ENCODE measurements at places on chromosomes 12 and 14.
A peak's percentile ranks its signal among the peaks of the same experiment; 100 is the strongest.

DNA sequence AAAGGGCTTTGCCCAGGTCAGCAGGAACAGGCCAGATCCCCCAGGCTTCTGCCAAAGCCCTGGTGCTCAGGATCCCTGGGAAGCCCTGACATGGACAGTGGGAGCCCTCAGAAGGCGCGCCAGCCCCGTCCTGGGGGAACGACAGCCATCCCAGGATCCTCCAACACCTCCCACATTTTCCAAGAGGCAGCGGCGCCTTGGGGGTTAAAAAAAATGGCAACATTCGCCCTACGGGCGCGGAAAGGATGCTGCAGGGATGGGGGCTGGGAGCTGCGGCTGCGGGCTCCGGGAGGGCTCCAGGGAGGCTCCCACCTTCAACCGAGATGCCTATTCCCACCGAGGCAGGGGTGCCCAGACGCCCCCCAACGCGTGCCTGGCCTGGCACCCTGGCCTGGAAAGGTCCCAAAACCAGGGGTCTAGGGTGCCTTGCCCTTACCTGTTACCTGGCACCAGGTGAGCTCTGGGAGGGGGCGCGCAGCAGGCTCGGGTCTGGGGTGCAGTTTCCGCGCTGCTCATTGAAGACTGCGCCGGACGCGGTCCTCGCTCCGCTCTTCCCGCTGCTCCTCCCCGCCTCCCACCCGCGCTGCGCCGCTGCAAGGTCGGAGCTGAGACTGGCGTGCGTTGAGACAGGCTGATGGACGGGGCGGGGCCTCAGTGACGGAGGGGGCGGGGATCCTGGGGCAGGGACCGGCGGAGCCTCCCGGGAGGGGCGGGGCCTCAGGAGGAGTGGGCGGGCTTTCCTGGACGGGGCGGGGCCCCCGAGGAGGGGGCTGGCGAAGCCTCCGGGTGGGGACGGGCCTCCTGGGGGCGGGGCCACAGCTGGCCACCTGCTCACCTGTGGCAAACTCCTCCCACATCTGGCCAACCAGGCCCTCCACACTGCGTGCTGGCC is at the start of gene ABCB9:
ABCB9 (minus strand) TSS at position 613 of the 892 bp plus-strand sequence. CDS start 6,228 bp downstream, outside the sequence.
- DNase-seq = peak; percentile 91

DNA sequence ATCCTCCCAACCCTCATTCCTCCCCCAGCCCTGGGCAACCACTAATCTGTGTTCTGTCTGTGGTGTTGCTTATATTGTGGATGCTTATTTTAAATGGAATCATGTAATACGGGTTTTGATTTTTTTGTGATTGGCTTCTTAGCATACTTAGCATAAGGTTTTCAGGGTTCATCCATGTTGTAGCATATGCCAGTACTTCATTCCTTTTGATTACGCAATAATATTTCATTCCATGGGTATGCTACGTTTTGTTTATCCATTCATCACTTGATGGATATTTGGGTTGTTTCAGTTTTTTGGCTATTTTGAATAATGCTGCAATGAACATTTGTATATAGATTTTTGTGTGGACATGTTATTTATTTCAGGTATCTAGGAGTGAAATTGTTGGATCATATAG is 82.9 kb downstream of the TSPAN9 start:
- DNase-seq = no peak

DNA sequence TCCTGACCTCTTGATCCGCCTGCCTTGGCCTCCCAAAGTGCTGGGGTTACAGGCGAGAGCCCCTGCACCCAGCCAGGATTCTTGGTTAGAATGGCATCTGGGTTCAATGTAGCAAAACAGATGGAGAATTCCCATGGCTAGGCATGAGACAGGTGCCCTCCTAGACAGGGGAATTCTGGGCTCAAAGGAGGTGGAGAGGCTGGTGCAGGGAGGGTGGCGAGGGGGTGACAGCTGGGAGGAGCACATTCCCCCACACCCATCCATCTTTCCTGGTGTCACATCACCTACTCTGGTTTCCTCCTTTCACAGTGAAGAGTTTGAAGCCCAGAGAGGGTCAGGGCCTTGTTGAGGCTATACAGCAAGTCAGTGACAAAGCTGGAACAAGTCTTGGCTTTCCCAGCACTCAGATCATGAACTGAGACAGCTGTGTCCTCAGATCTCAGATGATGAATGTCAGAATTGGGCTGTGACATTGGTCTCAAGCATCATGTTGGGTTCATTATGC is 2.8 kb downstream of the SERPINA1 start:
- DNase-seq = no peak

DNA sequence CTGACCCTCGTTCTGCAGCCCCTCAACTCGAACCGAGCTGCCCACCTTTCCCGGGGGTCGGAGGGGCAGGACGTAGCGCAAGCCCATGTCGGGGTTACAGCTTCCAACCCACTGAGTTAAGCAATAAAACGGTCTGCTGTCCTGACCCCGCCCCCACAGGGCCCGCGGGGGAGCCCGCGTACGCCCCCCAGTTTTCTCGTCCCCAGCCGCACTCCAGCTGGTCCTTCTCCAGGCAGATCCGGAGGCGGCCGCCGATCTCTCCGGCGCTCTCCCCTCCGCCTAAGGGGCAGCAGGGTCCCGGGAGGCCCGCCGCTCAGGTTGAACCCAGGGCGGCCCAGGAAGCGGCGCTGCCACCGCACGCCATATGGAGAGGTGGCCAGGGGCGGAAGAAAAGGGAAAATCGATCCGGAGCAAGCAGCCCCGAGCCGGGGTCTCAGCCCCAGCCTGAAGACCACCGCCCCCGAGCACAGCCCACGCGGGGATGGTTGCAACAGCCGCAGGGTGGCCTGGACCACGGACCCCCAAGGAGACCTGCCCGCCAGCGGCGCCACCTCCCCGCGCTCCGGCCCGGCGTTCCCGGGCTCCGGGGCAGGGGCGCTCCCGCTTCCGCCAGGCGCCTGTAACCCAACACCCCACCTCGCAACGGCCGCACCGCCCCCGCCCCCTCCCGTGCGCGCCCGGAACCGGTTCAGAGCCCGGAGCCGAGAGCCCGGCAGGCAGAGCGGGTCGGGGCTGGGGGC is 760 bp downstream of the ACTN1 start:
- peak; percentile 50 for DNase-seq

- peak; percentile 42 for DNase-seq
Observed at GRCh38 chr12:124758266-124759220, 105.1 kb downstream of the SCARB1 start.

DNA sequence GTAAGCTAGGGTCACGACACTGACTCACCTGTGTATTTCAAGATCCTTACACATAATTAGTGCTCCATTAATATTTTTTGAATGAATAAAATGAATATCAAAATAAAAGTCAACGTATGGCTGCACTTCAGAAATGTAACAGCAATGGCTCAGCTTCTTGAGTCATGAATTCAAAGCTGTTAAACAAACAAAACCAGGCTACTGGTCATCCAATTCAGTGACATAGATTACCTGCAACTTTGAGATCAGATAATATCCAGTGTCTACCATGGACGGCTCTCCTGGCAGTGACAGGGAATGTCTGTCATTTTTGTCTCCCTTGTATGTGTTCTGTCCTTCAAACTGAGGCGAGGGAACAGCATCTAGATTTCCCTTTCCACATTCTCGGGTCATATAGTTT is 225.6 kb downstream of the EFCAB11 start:
- DNase-seq = peak; percentile 43

- no peak for DNase-seq
Observed at GRCh38 chr14:31678421-31679249, 117.4 kb downstream of the NUBPL start.

DNA sequence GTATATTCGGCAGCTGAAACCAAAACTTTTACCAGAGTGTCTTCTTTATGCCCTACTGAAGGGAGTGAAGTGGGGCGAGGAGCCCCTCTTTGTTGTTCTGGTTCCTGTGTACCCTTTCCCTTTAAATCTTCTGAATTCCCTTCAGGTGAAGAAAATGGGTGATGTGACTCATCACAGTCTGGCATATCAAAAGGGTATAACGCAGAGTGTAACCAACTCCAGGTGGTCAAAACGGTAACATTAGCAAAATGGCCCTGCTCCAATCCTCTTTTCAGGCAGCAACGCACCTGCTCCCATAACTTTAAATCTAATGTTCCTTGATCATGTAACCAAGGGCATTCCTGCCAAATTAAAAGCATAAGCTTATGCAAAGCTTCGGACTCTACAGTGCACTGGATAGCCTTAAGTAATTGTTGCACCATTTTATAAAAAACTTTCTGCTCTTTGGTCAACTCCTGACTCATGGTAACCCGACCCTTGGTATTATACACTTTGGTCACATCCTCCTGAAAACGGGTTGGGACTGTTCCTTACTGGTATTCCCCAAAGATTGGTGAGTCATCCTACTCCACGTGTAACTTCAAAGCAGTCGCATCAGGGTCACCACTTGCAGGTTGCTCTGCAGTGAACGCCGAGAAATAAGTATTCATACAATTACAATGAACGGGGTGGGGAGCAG is 83.1 kb downstream of the KCNMB4 start:
- DNase-seq = peak; percentile 21

- no peak for DNase-seq
Observed at GRCh38 chr12:93299262-93299846, 78.4 kb upstream of the NUDT4 start.

- no peak for DNase-seq
Observed at GRCh38 chr12:53186745-53187144, 6.0 kb upstream of the CSAD start.

GRCh38 chr14:23617539-23617938 is 18.6 kb upstream of the DHRS2 start:
- no peak for DNase-seq

- no peak for DNase-seq
Observed at GRCh38 chr12:57735952-57736740, 2.4 kb downstream of the AGAP2 start.

DNA sequence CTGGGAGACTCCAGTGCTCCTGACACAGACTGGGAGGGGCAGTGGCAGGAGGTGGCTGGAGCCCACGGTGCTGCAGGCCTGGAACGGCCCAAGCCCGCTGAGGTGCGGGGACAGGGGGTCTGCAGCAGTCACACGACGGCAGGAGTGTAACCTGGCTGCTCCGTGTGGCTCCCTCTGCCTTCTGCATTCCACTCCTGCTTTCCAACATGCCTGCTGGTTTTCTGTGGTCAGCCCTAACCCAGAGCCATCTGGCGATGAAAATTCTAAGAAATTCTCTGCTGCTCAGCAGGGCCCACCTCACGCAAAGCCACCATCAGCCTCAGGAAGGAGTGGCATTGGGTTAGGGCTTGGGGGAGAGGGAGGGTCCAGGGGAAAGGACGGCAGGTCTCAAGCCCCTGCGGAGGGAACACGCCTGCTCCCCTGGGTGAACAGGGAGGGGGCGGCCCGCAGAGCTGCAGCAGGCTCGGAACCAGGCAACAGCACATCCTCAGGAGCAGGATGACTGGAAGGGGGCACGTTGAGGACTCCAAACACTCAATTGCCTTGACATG is 5.0 kb upstream of the FBRSL1 start:
- no peak for DNase-seq

DNA sequence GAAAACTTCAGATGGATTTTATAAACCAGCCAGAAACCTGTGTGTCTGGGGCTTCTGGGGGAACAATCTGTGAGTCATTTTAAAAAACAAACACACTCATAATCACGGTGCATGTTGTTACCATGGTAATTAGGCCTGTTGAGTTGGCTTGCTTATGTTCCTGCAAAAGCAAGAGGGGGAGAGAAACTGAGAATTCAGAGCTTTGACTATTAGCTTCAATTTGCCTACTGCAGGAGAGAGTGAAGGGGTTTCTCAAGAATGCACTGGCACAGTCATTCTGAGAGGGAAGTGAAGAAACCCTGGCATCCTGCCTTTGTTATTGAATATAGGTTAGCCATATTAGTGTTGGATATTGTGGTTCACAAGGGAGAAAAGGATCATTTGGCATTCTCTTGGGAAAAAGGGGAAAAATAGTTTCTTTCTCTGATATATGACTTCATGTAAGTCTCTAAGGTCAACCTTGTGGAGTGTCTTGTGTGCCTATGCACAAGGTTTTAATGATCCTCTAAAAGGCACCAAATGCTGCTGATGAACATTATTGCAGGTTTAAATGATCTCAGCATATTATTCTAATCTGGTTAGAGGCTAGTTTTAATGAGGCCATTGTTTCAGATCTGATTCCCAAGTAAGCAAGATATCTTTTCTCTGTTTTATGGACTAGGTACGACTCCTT is 12.9 kb downstream of the GNG2 start:
- peak; percentile 87 for DNase-seq

DNA sequence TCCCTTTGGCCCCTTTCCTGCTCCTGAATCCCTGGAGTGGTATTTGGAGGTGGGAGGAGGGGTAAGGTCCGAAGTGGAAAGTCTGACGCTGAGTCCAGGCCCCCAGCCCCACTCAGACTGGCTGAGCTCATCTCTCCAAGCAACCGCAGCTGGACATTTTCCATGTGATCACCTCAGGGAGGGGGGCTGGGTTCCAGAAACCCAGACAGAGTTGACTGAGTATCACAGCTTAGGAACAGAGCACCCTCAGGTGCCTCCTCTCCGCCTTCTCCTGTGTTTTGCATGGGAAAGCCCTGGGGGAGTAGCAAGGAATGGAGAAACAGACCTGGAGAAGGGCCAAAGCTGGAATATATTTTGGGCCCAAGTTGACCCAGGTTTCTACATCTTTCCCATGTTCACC is 8.0 kb upstream of the ITGA5 start:
- no peak for DNase-seq

- DNase-seq = peak; percentile 75
Observed at GRCh38 chr12:113196990-113197389, 11.5 kb downstream of the RITA1 start.

DNA sequence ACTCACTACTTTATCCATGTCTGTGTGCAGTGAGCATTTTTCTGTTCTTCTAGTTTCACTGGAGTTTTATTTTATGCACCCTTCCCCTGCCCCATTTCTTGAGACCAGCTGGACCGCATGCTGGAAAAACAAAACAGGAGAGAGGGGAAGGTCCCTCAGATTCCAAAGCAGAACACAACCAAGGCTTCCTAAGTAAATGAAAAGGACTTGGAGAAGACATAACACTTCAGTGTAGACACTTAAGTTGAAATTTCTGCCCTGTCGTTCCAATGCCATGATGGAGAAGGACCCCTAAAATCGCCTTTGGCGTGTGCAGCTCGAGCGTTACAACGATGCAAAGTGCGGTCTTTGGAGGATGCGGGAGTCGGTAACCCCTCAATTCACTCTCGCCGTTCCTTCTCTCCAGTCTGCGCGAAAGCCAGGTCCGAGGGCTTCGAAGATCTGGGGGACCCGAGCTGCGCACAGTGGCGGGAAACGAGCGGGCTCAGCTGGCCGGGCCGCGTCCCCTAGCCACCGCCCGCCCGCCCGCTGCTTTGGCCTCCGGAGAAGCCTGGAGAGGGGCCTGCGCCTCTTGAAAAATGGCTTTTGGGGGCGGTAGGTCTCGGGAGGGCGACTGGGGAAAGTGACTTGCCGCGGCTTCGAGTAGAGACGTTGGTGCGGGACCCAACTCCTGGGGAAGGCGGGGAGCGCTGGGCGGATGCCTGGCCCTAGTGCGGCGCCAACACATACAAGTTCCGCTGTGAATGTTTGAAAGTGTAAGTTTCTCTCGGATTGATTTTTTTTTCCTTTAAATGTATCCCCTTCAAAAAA is 11.2 kb upstream of the HOXC13 start:
- no peak for DNase-seq

GRCh38 chr12:51779876-51780275 is 68.6 kb downstream of the FIGNL2 start:
- no peak for DNase-seq

GRCh38 chr12:132132609-132133430 is 11.3 kb downstream of the DDX51 start:
- DNase-seq = no peak

- DNase-seq = no peak
Observed at GRCh38 chr12:95460896-95461295, 13.1 kb upstream of the METAP2 start.

Measured in kidney tubule cell (primary cell).